ENCODE measurements at places on chromosomes 1 and 21.

- peak overlapping the region; percentile 76 for H3K27ac ChIP-seq
- no peak overlapping the region for H3K4me3 ChIP-seq
Observed at GRCh38 chr1:9279172-9279840, 13.4 kb upstream of the SPSB1 start.

DNA sequence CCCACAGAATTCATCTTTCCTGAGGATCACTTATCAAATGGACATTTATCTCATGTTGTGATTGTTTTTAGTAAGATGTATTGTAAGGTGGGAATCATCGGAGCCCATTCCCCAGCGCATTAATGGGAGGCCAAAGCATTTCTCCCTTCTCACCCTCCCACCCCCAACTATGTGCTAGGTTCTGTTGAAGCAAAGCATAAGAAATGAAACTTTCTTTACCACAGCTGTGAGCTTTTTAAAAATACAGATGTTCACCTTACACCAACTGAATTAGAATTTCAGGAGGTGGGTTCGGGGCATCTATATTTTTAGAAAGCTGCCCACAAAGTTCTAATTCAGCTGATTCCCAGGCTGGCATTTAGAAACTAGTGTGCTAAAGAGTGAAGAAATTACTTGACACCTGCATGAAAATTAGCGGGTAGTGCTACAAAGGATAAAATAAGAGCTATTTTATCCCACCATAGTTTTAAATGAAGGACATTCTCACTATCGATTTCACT lies 26.3 kb downstream of the UAP1 start:
- H3K4me3 ChIP-seq, result no peak overlapping the region
- H3K4me1 ChIP-seq, result no peaks in the 10 kb centered on the region
- H3K36me3 ChIP-seq, result peaks cover 44% of the 10 kb centered on the region
- H3K27ac ChIP-seq, result no peak overlapping the region

DNA sequence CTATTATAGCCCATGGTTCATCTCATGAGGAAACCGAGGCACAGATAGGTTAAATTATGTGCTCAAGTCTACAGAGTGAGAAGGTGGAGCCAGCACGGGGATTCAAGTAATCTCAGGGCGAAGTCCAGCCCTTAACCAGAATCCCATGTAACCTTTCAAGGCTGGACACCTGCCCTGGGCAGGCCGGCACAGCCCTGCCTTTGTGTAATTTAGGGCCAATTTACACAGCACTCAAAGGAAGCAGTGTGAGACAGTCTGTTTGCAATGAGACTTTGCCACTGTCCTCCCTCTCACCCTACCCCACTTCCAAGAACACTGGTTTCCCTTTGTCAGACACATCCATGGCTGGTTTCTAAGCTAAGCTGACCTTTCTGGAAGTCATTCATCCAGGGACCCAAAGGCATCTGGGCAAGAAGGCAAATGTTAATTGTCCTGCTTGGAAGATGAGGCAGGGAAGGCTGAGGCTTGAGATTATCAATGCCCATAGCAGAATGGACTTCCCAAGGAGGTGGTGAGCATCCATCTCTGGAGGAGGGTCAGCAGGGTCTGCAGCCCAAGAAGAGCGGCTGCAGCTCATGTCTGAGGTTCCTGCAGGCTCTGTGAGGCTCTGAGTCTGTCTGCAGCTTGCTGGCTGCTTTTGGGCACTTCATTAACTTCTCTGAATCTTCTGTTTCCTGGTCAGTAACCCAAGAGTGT lies 159.2 kb downstream of the TRABD2B start:
- DNase-seq, result no peak
- no peaks in the 10 kb centered on the region for H3K27me3 ChIP-seq
- no peak overlapping the region for H3K4me3 ChIP-seq
- H3K27ac ChIP-seq, result peak overlapping the region; percentile 91
- H3K4me1 ChIP-seq, result peaks cover 65% of the 10 kb centered on the region

- H3K4me1 ChIP-seq, result peaks cover 36% of the 10 kb centered on the region
- no peaks in the 10 kb centered on the region for H3K36me3 ChIP-seq
- no peak for DNase-seq
- H3K27ac ChIP-seq, result peak overlapping the region; percentile 71
Observed at GRCh38 chr1:15684468-15685291, 560 bp downstream of the PLEKHM2 start.

DNA sequence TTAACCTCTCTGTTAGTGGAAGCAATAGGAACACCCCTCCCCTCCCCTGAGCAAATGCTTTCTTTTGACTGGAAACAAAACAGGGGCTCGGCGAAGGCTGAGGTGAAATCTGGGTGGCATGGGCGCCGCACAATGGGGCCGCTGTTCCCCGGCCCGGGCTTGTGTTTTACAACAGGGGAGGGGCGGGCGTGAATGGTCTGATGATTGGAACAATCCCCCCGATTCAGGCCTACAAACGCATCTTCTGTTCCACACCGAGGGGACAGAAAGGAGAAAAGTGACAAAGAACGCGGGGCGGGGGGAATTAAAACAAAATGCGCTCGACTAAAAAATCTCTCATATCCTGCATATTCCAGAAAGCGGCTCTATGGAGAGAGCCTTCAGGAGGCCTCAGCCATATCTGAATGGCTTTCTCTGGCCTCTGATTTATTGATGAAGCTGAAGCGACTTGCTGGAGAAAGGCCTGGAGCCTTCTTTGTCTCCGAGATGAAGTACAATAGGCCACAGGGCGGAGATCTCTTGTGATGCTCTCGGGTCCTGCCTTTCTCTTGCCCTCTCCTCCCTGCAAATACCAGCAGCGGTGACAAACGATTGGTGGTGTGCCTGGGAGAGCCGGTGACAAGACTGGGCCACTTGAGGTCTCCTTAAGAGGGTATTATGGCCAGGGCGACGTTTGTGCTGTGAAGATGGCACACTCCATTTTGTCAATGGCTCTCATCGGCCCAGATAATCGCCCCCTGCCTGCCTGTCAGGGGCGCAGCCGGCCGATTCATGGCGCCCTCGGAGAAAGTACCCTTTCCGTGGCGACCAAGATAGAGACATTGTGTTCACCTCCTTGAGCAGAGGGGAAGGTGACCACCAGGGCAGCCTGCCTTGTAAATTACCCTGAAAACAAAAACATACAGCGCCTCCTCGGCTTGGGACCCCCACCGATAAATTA lies 47.1 kb upstream of the OLIG2 start:
- no peak overlapping the region for H3K4me3 ChIP-seq
- DNase-seq, result no peak
- no peaks in the 10 kb centered on the region for H3K36me3 ChIP-seq
- H3K27me3 ChIP-seq, result no peaks in the 10 kb centered on the region
- H3K27ac ChIP-seq, result no peak overlapping the region

- peaks cover 28% of the 10 kb centered on the region for H3K4me1 ChIP-seq
- H3K36me3 ChIP-seq, result no peaks in the 10 kb centered on the region
- DNase-seq, result no peak
- no peak overlapping the region for H3K4me3 ChIP-seq
Observed at GRCh38 chr21:38433471-38433870, 64.8 kb downstream of the ERG start.

DNA sequence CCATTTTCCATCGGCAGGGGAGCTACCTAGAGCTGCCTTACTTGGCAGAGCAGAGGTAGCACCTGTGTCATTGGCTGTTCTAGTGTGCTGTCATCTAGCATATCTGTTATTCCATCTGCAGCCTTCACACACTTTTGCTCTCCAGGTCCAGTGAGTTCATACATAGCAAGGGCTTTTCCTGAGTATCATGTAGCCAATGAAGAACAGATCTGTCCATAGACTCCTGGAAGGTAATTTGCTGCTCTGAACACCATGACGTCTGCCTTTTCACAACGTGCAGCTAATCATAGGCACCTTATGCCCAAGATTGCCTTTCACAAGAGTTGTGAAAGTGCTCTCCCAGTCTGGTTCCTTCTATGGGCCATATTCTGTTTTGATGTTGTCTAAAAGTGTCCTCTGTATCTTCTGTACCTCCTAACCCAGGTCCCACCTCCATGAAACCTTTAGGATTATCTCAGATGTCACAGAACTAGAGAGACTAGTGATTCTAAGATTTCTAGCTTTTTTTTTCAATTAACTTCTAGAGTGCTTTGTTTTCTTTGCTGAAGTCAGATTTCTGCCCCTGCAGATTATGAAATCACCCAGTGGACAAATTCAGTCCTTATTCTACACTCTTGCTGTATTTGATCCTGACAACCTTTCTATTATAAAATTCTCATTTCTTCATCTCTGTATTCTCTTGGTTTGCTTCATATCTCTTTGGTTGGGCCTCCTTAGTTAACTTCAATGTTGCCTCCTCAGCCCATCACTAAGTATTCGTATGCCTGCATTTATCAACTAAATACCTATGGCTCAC lies 134.8 kb downstream of the PBX1 start:
- H3K4me3 ChIP-seq, result no peak overlapping the region
- no peaks in the 10 kb centered on the region for H3K4me1 ChIP-seq
- H3K27me3 ChIP-seq, result no peaks in the 10 kb centered on the region
- no peak overlapping the region for H3K27ac ChIP-seq
- H3K36me3 ChIP-seq, result no peaks in the 10 kb centered on the region

GRCh38 chr1:83802460-83803152 lies 196.3 kb downstream of the TTLL7 start:
- H3K27ac ChIP-seq, result no peak overlapping the region
- H3K27me3 ChIP-seq, result no peaks in the 10 kb centered on the region
- H3K36me3 ChIP-seq, result no peaks in the 10 kb centered on the region
- H3K4me3 ChIP-seq, result no peak overlapping the region
- peaks cover 28% of the 10 kb centered on the region for H3K4me1 ChIP-seq

DNA sequence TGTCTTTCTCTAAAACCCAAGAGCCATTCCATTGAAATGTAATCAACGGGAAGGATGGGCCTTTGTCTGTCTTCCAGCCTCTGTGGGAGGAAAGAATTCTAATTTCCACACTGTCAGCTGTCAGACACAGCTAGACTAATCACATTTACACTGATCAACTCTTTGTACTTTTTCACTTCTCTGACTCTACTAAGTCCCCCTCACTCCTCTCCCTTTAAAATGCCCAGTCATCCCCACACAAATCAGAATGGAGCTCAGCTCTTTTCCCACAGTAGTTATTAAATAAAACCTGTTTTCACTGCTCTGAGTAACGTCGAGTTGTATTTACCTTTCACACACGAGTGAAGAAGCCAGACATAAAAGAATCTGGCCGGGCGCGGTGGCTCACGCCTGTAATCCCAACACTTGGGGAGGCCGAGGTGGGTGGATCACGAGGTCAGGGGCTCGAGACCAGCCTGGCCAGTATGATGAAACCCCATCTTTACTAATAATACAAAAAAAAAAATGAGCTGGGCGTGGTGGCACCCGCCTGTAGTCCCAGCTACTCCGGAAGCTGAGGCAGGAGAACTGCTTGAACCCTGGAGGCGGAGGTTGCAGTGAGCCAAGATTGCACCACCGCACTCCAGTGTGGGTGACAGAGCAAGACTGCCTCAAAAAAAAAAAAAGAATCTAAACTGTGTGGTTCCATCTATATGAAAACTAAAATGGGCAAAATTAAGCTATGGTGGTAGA lies 13.3 kb downstream of the ZBTB8OS start:
- H3K27me3 ChIP-seq, result no peaks in the 10 kb centered on the region
- H3K4me3 ChIP-seq, result no peak overlapping the region
- H3K36me3 ChIP-seq, result peaks cover 5% of the 10 kb centered on the region

DNA sequence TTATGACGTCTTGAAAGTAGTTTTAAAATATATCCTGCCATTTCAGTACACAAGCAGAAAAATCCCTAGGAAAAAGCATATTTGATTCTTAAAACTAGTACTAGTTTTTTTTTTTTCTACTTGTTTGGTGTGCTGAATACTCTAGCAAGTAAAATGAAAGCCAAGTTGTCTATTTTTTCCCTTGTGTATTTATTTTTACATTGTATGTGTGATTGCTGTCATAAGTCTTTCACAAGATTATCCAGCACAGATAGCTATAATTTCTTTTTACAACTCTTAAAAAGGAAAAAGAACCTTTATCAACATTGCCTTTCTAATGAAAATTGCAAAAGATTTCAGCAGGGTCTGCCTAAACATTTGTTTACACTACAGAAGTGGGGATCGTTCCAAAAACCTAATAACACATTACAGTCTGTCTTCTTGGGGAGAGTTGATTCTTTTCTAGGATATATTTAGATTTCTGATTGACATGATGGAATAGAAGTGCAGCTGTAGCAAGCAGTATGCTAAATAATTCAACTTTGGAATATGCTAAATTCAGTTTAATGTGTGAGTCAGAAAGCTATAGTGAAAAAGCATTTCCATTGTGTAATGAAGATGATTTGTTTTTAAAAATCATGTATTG lies 2.5 kb downstream of the DR1 start:
- H3K4me3 ChIP-seq, result peak overlapping the region; percentile 98
- H3K27me3 ChIP-seq, result no peaks in the 10 kb centered on the region
- no peaks in the 10 kb centered on the region for H3K36me3 ChIP-seq
- peaks cover 38% of the 10 kb centered on the region for H3K4me1 ChIP-seq
- DNase-seq, result no peak

DNA sequence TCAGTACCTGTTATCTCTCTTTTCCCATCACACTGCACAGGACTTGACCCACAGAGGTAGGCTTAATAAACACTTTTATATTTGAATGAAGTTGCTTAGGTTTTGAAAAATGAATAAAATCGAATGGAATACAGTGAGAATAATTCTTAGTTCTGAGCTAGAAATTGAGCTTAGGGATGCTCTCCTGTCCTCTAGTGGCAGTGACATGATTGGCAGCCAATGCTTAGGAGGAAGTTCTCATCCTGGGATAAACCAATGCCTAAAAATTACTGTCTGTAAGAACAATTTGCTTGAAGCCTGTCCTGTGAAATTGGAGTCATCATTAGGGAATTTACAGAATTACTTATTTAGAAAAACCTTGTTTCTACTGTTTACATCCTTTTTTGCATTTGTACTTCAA lies 21.3 kb upstream of the CYP4X1 start:
- no peak for DNase-seq
- H3K4me3 ChIP-seq, result no peak overlapping the region
- no peaks in the 10 kb centered on the region for H3K36me3 ChIP-seq
- H3K27ac ChIP-seq, result no peak overlapping the region

DNA sequence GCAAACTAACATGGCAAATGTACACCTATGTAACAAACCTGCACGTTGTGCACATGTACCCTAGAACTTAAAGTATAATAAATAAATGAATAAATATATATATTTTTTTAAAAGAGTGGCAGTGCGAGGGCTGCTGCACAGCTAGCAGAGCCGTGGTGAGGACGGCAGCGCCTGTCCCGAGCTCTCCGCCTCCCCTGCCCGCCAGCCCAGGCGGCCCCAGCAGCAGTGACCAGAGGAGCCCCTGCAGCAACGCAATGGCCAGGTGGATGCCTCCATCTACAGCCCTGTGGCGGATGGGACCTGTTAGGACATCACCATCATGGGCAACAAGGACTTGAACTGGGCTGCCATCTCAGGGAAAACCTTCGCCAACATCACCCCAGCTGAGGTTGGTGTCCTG lies 351.9 kb downstream of the FAM72C start:
- no peak overlapping the region for H3K27ac ChIP-seq
- no peaks in the 10 kb centered on the region for H3K36me3 ChIP-seq
- no peaks in the 10 kb centered on the region for H3K4me1 ChIP-seq

DNA sequence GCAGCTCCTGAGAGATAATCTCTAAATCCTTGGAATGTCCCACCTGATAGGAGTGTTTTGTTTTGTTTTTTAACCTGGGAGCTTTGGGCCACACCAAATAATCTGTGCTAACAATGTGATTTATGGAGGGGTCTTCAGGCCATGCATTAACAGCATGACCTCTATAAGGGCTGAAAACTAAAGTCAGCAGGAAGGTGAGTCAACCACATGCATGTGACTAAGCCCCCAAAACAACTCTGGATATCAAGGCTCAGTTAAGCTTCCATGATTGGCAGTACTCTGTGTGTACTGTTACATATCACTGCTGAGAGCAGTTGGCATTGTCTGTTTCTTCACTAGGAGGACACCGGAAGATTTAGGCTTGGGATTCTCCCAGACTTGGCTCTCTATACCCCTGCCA lies 10.7 kb downstream of the AUNIP start:
- H3K4me1 ChIP-seq, result no peaks in the 10 kb centered on the region
- no peaks in the 10 kb centered on the region for H3K27me3 ChIP-seq
- no peak overlapping the region for H3K27ac ChIP-seq
- no peak for DNase-seq

Data from thoracic aorta (tissue), 2 donors.